ENCODE measurements at places on chromosomes 13 and 19.

DNA sequence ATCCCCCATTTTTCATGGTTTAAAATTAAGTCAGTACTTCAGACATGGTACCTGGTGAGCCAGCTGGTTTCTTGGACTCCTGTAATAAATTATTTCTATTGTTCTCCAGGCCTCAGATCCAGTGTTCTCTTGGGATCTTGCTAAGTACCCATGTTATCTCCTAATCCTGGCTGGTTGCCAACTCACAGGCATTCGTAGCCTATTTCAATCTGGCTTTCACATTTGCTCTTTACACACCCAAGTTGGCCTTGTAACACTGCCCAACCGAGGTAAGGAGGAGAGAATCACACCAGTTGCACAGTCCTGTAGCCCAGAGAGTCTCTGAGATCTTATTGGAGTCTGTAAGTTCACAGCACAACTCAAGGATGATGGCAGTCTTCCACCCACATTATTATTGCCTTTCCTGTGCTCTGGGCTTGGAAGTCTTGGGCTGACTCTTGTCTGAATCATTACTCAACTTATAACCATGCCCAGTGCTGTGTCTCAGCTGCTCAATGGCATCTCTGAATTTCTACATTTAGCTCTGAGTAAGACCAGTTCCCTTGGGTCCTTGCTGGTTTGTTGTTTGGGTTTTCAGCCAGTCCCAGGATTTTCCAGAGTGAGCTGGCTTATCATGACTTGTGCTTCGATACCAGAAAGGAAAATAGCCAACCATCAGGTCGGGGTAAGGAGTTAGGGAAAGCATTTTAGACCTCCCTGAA, 76.6 kb upstream of the KLF12 start:
- DNase-seq: no peak

GRCh38 chr19:49613374-49613773, 22.4 kb downstream of the PRR12 start:
- DNase-seq: no peak

GRCh38 chr19:22335716-22336115, 49.5 kb downstream of the ZNF729 start:
- peak; percentile 34 for DNase-seq

GRCh38 chr13:23612182-23612581, 42.0 kb downstream of the TNFRSF19 start:
- DNase-seq: no peak

DNA sequence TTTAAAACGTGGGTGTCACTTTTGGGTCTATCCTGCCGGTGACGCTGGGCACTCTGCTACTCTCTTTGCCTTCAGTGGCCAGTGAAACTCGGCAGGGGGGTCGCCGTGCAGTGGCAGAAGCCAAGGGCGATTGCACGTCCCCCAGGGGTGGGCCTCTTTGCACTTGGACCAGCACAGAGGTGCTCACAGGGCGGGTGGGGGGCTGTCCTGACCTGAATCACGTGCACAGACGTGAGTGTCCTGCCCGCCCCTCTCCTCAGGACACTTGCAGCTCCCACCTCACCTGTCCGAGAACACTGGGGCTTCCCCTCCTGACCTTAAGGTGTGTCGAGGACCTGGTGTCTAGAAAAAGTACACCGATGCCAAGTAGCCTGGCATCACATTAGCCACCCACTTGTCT, 16.1 kb downstream of the COL4A1 start:
- no peak for DNase-seq

DNA sequence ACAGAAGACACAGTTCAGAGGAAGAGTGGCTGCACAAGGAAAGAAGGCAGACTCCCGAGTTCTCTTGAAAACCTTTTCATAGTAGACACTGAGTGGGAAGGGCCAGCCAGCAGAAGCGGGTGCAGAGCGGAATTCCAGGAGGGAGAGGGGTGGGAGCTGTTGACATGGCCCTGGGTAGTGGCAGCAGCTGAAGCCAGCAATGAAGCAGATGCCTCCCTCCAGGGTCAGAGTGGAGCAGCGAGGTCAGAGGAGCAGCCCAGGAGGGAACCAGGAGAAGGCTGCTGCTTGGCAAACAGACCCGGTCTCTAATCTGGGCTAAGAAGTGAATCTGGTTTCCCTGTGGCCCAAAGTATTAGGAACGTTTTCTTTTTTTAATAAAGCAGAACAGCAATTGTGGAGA, 73.9 kb upstream of the SPATA13 start:
- DNase-seq: no peak

DNA sequence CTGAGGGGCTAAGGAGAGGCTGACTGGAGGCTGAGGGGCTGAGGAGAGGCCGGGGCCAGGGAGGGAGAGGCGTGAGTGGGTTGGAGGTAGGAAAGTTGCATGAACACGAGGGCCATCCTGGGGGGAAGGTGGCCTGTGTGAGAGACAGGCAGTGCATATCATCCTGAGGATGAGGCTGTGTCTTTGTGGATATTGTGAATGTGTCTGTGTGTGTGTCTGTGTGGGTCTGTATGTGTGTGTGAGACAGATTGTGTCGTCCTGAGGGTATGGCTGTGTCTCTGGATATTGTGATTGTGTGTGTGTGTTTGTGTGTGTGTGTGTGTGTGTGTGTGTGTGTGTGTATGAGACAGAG, 422 bp downstream of the ZNF71 start:
- no peak for DNase-seq

DNA sequence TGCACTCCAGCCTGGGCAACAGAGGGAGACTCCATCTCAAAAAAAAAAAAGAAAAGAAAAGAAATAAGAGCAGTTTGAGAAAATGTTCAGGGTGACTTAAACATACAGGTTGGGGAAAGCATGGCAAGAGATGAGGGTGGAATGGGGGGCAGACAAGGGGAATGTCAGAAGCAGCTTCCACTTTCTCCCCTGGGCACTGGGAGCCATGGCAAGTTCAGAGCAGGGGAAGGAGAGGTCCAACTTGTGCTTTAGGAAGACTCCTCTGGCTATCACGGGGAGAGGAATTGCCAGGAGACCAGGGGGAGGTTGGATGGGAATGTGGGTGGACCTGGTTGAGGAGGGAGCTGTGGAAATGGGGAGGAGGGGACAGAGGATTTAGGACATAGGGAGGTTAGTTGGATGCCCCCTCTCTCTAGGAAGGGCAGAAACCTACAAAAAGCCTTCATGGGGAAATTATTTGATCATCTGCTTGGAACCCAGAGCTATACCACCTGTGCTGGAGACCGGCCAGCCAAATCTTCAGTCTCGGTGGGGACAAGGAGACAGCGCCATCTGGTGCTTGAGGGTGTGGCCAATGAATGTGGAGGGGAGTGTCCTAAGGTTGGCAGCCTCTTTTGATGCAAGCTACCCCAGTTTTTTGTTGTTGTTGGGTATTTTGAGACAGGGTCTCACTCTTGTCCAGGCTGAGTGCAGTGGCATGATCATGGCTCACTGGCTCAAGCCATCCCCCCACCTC, 7.3 kb upstream of the STRN4 start:
- no peak for DNase-seq

DNA sequence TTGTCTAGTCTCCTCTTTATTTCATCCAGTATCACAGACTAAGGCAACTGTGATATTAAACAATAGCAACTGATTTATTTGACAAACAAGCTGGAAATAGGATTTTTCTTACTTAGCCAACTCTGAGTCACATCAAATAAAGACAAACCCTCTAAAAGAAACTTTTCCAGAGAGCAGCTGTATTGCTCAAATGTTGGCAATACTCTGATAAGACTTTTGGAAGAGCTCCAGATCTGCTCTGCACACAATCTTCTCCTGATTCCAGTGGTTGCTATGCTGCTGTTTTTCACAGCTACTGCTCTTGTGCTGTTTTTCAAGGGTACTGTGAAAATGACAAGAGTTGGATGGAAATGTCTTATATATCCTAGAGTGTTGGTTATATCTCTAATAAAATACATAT, 1479.2 kb downstream of the SLITRK5 start:
- no peak for DNase-seq

GRCh38 chr13:53200498-53201453, 172.2 kb downstream of the OLFM4 start:
- no peak for DNase-seq

DNA sequence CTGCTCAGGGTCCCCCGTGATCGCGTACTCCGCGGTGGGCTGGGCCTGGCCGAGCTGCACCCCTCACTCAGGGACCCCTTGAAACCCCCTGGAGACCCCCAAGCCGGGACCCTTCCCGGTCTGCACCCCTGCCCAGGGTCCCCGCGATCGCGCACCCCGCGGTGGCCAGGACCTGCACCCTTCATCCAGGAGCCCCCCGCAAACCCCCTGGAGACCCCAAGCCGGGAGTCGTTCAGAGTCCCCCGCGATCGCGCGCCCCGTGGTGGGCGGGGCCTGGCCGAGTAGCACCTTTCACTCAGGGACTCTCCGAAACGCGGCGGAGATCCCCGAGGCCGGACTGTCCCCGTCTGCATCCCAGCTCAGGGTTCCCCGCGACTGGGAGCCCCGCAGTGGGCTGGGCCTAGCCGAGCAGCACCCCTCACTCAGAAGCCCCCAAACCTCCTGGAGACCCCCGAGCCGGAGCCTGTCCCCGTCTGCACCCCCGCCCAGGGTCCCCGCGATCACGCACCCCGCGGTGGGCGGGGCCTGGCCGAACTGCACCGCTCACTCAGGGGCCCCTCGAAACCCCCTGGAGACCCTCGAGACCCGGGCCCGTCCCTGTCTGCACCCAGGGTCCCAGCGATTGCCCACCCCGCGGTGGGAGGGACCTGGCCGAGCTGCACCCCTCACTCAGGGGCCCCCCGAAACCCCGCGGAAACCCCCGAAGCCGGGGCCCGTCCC, 748 bp downstream of the LMNB2 start:
- DNase-seq: no peak

DNA sequence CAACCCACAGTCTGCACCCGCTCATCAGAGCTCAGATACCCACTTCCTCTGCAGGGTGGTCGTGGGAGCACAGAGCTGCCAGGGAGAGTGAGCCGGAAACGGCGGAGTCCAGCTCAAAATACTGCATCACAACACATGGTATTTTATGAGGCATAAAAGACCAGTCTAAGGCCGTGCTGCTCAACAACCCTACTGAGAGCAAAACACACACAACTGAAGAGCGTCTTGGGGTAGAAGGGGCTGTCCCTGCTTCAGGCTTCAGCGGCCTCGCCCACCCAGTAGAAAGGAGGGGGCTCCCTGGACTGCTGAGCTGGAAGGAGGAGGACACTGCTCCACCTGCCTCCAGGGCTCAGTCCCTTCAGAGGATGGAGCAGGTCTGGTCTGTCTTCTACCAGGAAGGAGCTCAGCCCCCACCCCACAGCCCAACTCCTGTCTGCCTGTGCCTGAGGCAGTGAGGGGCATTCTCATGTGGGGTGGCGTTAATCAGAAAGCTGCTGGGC, 36.9 kb downstream of the NAXD start:
- DNase-seq: no peak

- no peak for DNase-seq
Measured at GRCh38 chr19:10126213-10126639, 6.5 kb upstream of the EIF3G start.

- no peak for DNase-seq
Measured at GRCh38 chr19:17321655-17322489, 12.5 kb downstream of the DDA1 start.

GRCh38 chr13:21318891-21319532, 140.1 kb downstream of the ZDHHC20 start:
- no peak for DNase-seq

DNA sequence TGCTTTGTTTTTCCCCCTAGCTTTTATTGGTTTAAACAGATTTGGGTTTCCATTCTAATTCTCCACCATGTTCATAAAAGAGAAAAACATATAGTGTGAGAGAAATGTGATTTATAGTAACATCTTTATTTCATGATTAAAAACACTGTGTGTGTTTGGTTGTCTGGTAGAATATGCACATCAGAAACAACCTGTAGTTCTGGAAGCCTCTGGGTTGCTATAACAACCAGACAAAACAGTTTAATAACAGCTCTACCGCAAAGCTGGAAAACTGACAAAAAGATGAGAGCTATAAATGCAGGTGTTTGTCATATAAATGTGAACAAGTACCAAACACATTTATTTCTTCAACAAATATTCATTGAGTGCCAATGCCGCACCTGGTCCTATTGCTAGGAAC, 9.8 kb downstream of the KBTBD6 start:
- no peak for DNase-seq

DNA sequence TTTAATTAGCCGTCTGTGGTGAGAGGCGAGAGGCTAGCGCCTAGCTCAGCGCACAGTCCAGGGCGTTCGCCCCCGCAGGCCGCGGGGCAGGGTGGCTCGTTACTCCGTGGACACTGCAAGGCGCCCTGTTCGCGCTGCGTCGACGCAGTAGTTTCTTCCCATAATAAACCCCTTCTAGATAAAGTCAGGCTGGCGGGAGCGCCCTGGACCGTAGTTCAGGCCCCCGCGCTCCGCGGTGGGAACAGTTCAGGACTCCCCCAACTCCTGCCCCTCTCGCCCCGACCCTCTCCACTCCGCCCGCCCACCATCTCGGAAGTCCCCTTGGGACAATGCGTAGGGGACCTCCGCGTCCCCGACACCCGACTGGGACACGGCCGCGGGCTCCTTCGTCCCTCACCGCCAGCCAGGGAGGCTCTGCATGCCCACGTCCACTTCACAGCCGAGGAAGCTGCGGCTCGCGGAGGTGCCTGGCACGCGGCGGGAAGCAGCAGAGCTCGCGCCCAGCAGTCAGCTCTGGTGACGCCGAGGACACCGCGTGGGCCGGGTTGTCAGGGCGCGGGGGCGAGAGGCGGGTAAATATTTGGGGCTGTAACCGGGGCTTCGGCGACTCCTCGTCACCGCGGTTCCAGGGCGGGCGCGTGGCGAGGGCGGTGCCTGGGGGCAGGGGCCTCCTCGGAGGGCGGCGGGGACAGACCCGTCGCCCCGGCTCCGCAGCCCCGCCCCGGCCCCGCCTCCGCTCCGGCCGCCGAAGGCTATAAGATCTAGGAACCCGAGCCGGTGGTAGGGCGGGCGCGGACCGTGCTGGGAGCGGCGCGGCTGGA, at the start of gene RGCC:
TSS of gene RGCC (plus strand) at position 783 of the 821 bp plus-strand sequence. CDS start 158 bp downstream, outside the sequence.
- DNase-seq: no peak

GRCh38 chr19:22030680-22031079, 19.9 kb upstream of the ZNF208 start:
- no peak for DNase-seq
